ENCODE measurements at places on chromosomes 5 and 9.

DNA sequence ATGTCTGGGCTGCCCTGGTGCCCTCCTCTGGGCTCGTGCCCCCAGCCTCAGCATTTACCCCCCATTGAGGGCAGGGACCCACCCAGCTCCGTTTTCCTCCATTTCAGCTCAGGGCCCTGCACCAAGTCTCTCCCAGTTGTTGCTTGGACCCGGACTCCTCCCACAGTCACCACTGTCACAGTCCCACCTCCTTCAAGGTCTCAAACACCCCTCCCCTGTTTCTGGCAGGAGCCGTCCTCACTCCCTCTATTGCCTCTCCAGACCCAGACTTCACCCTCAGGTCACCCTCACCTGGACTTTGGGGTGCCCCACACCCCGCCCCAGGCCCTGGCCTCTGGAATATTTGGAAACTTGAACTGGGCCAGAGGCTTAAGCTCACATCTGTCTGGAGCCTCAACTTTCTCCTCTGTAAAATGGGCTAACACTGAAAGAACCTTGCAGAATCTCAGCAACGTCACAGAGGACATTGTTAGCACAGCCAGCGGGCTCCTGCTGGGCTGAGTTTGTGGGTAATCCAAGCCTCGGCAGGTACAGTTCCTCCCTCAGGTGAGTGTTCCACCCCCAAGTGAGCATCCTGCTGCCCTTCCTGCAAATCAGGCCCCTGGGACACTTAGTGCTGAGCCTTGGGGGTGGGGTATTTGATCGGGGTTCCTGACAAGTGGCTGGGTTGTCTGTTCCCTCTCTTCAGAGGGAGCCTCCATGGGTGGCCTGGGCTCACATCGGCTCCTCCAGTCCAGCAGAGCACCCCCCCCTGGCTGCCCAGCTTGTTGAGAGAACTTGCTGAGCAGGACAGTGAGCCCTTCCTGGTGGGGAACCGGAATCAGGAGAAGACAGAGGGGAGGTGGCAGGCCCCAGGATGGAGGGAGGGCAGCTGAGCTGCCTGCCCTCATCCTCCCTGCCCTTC lies 130.1 kb downstream of the C9orf50 start:
- DNase-seq: no peak

GRCh38 chr5:160772854-160773253 lies 79.2 kb downstream of the ATP10B start:
- DNase-seq: no peak

GRCh38 chr5:179118756-179119414 lies 58.7 kb downstream of the ZNF354C start:
- DNase-seq: no peak

DNA sequence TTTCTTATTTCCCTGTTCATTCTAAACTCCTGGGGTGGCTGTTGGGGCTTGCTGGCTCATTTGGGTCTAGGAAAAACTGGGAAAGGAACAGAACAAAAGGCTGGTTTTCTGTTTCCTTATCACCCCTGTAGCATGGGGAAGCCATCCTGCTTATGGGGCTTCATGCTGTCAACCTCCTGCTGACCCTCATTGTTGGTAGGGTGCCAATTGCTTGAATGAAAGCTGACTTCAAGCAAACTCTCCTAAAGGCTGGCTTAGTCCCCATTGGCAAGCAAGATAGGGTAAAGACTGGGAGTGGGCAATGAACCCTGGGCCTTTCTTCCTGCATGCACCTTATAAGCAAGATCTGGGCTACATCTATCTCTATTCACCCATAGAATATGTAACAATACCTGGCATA lies 511.6 kb downstream of the DMAC1 start:
- peak; percentile 96 for DNase-seq

DNA sequence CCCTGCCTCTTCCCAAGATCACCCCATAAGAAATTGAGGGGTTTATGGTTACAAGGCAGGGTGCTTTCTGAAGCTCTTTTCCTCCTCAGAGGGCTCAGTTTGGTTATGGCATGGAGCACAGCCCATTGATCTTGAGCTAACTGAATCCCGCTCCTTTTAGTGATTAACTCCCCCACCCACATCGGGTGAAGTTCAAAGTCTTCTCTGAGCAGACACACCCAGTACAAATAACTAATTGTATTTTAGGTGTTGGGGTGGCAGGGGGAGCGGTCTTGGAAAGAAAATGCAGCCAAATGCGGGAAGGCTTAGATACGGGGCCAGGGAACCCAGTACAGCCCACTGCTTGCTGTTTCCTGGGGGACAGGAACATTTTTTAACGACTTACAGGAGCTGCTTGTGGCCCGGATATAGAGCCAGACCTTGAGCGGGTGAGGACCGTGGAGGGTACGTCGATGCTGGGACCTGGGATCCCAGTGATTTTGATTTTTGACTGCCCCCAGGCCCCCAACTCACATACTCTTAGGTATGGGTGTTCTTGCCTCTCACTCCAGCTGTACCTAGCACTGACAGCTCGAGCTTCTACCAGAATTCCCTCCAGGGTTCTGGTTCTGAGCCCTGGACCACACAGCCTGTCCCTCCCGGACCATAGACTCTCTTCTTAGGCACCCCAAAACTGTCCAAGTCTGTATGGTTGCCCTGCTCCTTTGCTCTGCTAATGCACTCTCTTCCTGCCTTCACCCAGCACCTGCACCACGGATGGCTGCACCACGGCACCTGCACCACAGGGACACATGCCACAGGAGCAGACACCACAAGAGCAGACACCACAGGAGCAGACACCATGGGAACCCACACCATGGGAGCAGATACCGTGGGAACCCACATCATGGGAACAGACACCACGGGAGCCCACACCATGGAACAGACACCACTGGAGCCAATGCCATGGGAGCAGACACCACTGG lies 18.3 kb upstream of the RXRA start:
- no peak for DNase-seq

DNA sequence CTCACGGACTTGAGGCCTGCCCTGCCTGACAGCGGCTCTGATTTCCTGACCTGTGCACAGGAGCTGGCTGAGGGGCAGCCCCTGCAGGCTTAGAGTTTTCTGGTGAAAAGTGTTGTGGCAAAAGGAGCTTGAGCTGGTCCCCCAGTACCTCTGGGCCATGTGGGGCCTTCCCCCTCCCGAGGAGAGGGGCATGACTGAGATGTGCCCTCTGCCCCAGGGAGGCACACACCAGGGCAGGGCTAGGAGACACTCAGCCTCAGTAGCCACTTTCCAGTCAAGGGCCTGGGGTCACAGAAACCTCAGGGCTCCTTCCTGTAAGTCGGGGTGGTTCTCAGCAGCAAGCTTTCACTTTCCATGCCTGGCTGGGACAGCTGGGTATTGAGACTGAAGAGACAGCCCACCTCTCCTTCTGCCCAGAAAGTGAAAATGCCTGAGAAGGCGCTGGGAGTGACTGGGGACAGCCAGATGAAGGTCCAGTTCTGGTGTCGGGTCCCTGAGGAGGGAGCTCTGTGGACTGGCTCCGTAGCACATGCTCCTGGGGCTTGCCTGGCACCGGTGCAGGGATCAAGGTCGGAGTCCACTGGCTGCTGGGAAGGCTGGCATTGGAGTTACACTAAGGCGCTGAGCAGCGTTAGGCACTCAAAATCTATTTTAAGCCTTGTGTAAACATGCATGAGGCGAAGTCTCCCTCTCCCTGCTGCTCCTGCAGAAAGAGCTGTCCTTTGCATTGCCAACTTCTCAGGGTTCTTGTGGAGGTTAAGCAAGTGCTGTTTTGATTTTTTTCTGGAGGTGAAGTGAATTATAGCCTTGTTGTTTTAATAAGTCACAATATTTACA lies 394.9 kb downstream of the GADD45G start:
- DNase-seq: peak; percentile 70

DNA sequence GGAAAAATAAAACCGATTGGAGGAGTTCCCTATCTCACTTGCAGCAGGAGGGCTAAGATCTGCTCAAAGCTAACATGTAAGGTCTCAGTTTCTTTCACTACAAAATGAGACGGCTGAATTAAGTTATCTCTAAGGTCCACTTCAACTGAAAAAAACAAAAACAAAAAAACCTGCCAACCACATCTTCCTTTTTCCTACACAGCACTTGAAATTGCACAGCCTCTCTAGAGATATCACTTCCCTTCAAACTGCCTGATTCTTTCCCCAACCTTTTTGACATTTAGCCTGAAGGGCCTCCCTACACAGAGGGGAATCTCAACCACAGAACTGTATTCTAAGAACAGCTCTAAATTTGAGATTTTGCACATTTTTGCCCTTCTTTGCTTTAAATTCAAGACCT lies 227.9 kb upstream of the TARS1 start:
- DNase-seq: no peak

DNA sequence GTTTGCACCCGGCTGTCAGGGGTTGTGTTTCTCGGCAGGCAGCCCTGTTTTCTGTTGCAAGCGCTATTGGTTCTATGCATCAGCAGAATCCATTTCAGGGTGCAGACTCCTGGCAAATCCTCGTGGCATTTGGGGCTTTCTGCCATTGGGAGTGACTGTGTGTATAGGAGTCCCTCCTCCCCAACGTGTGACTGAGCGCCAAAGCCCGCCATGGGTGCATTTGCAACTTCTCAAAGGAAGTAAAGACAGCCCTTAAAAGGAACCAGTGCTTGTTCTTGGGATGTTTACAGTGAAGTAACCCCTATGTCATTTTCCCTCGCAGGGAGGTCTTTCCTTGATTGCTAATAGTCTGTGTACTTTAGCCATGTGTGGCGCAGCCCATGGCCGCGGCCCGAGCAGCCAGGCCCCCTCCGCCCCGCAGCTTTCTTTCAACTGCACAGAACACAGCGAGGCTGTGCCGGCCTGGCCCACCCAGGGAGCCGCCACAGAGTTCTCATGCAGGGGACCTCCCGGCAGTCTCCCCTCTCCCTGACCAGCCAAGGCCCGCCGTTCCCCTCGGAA lies 175.6 kb downstream of the HSD17B3 start:
- DNase-seq: no peak

GRCh38 chr5:31585895-31586270 lies 53.0 kb upstream of the PDZD2 start:
- DNase-seq: no peak

DNA sequence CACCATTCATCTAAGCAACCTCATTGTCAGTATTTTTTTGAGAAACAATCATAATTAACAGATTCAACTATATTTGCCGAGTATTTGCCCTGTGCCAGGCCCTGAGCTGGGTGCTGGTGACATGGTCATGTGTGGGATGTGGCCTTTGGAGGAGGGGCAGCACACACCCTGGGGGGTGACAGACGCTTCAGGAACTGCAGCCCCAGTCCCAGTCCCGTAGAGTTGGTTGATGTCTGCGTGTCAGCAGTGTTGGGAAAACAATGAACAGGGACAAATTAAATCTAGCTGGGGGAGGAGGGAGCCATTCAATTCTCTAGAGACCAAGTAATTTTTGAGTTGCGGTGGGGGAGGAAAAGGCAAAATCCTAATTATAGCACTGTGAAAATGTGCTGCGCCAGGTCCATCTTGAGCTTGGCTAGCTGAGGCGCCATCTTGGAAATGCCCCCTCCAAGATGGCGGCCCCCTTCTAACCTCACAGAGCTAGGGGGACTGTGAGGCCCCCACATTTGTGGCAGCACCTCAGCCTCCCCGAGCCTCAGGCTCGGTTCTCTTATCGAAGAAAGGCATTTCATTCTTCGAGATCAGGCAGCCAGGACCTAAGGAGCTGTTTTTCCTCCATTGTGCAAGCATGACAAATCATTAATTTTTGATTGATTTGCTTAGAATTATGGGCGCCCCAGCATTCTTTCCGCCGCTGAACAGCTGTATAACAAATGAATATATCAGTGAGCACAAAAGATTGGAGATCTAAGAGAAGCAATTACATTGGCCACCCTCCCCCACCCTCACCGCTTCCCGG lies 87.8 kb downstream of the ZNF618 start:
- DNase-seq: no peak

- DNase-seq: no peak
Measured at GRCh38 chr9:120158221-120158620, 421.7 kb downstream of the CDK5RAP2 start.

- peak; percentile 36 for DNase-seq
Measured at GRCh38 chr5:150001660-150002486, 1.3 kb downstream of the HMGXB3 start.

- no peak for DNase-seq
Measured at GRCh38 chr9:5191985-5192384, 6.5 kb upstream of the INSL6 start.

GRCh38 chr5:91955610-91956009 lies 572.5 kb upstream of the ARRDC3 start:
- no peak for DNase-seq

DNA sequence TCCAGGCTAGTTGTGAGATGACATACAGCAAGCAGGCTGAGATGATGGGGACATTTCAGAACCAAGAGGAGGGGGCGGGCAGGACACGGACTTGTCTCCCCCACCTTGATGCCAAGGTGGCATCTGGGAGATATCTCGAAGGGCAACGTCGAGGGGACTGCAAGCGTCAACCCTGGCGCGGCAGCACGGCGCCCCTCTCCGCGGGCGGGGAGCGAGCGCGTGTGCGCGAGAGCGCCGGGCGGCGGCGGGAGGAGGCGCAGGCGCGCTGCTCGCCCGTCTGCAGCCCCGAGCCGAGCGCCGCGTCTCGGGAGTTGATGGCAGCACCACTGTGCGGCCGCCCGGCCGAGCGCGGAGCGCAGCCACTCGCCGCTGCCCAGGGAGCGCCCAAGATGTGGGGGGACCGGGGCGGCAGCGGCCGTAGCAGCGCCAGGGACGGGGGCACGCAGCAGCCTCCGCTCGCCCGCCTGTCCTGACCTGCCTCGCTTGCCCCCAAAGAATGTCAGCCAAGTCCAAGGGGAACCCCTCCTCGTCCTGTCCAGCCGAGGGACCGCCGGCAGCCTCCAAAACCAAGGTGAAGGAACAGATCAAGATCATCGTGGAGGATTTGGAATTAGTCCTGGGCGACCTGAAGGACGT lies at the start of gene PRR16:
Gene PRR16 (plus strand): TSS at position 310 of the 636 bp plus-strand sequence.
- DNase-seq: peak; percentile 3

DNA sequence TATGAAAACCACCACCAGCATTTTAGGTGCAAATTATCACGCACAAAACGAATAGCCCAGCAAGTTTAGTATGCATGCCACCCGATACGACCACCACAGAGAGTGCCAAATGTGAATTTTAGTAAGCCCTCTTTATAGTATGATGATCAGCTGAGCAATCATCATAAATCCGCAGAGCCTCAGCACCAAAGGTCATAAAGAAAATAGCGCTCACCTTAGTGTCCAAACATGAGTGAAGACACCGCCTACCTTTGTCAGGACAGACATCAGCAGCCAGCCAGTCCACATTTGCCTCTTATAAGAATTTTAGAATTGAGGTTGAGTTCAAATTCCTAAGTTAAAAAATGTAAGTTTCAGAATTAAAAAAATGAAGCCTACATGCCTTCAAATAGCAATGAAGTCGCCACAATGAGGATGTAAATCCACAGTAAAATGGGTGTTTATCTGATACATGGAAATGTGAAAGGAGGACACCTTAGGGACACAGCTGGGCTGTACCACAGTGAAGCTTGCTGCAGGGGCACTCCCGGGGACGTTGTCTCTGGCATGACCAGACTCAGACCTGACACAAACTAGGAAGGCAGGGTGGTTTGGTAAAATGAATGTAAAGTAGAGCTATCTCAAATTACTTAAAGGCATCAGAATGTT lies 149.0 kb downstream of the AUH start:
- peak; percentile 69 for DNase-seq

GRCh38 chr5:133863857-133864585 lies 104.4 kb downstream of the C5orf15 start:
- no peak for DNase-seq

- no peak for DNase-seq
Measured at GRCh38 chr5:142411656-142412425, 87.0 kb upstream of the SPRY4 start.

GRCh38 chr9:112836394-112836793 lies 54.3 kb downstream of the SLC46A2 start:
- peak; percentile 5 for DNase-seq

GRCh38 chr5:33659526-33660169 lies 218.9 kb downstream of the TARS1 start:
- DNase-seq: no peak

GRCh38 chr5:151082282-151082902 lies 1.6 kb upstream of the TNIP1 start:
- DNase-seq: peak; percentile 35

- DNase-seq: no peak
Measured at GRCh38 chr5:151110122-151110681, 29.4 kb upstream of the TNIP1 start.
